T-cell (primary cell): ENCODE measurements at places on chromosomes 1 and 21.

DNA sequence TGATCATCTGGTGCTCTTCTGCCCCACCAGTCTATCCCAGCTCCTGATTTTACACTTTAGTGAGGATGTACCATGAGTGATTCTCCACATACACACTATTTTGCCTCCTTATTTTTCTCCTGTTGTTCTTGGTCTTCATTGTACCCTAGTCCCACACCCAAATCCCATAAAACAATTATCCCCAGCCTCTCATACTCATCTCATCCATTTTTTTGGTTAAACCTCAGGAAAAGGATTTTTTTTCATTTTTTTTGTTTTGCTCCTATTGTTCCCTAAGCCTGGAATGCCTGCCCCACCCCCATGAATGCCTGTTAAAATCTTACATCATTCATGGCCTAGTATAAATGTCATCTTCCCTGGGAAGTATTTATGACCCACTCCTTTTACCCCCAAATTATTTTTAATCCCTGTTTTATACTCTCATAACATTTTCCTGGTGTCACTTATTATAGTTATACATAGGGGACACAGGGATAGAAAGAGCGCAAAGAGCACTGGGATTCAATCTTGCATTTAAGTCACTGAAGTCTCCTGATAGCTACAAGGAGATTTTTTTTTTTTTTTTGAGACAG lies 4.9 kb upstream of the LINGO4 start:
- DNase-seq, result no peak

- no peak for DNase-seq
These were observed 14.0 kb downstream of the BCAR3 start for GRCh38 chr1:93667642-93668041.

- DNase-seq, result no peak
These were observed 327.3 kb downstream of the SIPA1L2 start for GRCh38 chr1:232302376-232303221.

GRCh38 chr1:11307852-11308251 lies 34.9 kb downstream of the UBIAD1 start:
- DNase-seq, result no peak

GRCh38 chr21:31920275-31920674 lies 47.5 kb downstream of the HUNK start:
- DNase-seq, result no peak

DNA sequence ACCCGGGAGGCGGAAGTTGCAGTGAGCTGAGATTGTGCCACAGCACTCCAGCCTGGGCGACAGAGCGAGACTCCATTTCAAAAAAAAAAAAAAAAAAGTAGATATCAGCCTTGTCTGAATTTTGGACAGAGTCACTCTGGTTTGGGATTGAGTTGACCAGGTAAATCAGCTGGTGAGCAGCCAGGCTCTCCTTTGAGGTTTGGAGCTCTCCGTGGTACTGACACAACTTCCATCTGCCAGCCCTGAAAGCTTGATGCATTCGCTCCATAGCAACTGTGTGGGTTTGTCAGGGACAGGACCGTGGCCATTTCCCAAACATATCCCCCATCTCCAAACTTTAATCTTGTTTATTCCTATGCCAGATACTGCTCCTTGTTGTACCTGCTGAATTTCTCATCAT lies 155.2 kb downstream of the DMRTA2 start:
- DNase-seq, result no peak

DNA sequence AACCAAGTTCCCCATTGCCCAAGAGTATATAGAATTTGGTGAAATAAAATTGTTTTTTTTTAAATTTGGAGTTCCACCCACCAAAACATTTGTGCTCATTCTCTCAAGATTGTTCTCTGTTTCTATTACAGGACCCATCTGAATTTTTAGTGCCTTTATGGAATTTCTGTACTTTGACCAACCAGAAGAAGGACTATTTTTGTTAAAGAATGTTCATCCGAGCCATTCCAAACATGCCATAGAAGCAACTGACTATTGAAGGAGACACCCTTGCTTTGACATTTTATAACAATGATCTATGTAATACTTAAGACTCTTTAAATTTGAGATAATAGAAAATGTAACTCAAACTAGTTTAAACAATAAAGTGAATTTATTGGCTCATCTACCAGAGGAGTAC lies 655.7 kb upstream of the ADAMTS5 start:
- no peak for DNase-seq

GRCh38 chr21:17295997-17296396 lies 216.8 kb upstream of the CXADR start:
- DNase-seq, result no peak

DNA sequence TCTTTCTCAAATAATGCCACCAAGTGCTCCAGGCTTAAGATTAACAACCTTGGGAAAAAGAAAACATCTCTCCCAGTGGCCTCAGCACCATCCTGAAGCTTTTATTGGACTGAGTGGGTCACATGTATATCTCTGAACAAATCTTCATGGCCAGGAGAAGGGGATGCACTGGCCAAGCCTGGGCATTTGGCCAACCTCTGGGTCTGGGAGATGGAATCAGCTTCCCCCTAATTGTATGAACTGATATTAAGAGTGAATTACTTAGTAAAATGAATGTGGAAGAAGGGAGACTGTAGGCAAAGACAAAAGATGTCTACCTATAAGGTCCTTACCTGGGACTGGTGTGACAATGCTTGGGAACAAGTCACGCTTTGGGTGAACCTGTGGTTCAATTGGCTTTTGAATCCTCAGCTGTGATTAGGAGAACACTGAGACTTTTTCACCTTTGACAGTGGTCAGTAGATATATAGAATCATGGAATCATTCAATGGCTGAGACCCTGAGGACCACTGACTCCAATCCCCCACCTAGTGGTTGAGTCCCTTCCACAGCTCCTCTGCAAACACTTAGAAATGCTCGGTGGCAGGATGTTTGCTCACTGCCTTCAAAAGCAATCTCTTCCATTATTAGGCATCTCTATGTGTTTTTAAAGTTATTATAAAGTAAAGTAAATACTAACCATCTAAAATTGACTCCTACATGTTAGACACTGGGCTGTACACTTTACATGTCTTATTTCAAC lies 102.6 kb upstream of the ATP1A1 start:
- no peak for DNase-seq

- no peak for DNase-seq
These were observed 22.0 kb downstream of the TGFB2 start for GRCh38 chr1:218367118-218367517.

DNA sequence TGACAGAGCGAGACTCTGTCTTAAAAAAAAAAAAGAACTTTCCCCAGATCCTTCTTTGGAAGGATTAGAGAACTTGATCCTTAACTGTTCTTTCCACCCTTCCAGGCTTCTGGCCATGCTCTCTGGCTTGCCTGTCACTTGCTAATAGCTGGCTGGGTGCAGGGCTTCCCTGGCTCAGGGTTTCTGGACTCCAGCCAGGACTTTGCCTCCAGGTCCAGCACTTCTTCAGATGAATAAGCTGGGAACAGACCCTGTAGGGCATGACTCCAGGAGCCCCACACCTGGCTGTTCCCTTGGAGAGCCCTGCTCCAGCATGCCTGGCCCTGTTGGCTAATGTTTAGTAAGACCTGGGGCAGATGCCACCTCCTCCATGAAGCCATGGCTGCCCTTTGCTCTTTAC lies 3.3 kb upstream of the NT5C1A start:
- DNase-seq, result no peak

DNA sequence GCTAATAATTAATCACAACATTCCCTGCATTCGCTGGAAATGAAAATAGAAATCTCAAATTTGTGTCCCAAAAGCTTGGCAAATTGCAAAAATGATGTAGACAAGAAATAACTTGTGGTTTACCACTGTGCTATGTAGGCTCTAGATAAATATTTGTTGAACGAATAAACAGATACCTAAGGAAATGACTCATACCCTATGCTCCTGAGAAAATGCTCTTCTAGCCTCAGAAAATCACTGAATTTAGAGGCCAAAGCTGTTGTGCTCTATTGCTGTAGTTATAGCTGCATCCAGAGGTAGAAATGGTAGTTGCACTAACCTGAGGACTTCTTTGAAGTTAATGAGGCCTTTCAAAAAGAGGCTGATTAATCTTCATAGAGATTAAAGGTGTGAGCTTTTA lies 142.0 kb upstream of the ZNHIT6 start:
- DNase-seq, result no peak

- DNase-seq, result no peak
These were observed 40.9 kb downstream of the AGPAT3 start for GRCh38 chr21:43905726-43906455.

- DNase-seq, result no peak
These were observed 17.5 kb upstream of the CLDN8 start for GRCh38 chr21:30233228-30234020.

GRCh38 chr1:212284332-212284743 lies 872 bp upstream of the PPP2R5A start:
- DNase-seq, result no peak

DNA sequence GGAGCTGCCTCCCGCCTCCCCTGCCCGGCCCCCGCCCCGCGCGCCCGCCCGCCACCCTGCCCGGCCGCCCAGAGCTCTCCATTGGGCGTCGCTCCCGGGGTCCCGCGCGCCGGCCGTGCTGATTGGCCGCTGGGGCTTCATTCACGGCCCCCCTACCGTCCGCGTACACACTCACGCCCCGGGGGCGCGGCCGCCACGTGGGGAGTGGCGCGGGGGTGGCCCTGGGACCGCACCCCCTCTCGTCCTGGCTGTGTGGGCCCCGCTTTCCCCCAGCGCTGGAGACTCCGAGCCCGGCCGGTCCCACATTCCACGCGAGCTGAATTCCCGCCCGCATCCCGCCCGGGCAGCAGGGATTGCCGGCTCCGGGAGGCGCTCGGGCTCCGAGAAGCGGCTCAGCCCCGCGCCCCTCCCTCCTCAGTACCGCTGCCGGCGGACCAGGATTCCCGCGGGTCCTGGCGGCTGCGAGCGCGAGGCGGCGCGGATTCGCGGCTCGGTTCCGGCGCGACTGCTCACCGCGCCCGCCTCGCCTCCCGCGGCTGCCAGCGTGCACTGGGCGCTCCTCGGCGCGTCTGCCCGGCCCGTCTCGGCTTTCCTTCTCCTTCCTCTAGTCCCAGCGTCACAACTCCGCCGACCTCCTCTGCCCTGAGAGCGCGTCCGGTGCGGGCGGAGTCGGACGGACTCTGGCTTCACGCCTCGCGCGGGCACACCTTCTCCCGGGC lies 450 bp upstream of the POU3F1 start:
- peak; percentile 44 for DNase-seq

- no peak for DNase-seq
These were observed 47.4 kb downstream of the CAPZB start for GRCh38 chr1:19437891-19438294.

DNA sequence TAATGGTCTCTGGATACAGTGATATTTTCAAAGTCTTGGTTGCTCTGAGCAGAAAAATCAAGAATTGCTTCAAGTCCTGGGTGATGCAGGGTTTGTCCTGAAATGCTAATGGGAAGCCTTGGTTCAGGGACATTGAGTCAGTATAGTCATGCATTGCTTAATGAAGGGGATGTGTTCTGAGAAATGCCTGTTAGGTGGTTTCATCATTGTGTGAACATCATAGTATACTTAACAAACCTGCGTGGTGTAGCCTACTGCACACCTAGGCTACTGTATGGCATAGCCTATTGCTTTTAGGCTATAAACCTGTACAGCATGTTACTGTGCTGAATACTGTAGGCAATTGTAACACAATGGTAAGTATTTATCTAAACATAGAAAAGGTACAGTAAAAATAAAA lies 36.4 kb downstream of the TBCE start:
- DNase-seq, result no peak

GRCh38 chr1:248361121-248361715 lies at the start of gene OR2T4:
Gene OR2T4 (plus strand): TSS chr1:248361665. CDS start chr1:248361665, 0 bp downstream.
- no peak for DNase-seq

- DNase-seq, result no peak
These were observed 30.1 kb downstream of the DHX9 start for GRCh38 chr1:182869241-182869666.

DNA sequence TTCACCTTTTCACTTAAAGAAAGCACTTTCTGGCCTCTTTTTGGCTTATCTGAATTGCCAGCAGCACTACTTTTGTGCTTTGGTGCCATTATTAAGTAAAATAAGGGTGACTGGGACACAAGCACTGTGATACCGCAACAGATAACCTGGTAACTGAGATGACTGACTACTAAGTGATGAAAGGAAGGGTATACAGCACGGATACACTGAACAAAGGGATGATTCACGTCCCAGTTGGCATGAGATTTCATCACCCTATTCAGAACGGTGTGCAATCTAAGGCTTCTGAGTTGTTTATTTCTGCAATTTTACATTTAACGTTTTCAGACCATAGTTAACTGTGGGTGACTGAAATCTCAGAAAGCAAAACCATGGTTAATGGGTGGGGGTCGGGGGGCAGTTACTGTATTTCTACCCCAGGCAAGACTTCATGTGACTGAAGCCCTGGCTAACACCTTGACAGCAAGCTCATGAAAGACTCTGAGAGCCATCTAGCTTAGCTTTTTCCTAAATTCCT lies 102.8 kb downstream of the CLIC6 start:
- DNase-seq, result no peak

- DNase-seq, result no peak
These were observed 1.3 kb upstream of the TOMM20 start for GRCh38 chr1:235129774-235130570.

GRCh38 chr1:26469558-26469957 lies 2.7 kb upstream of the HMGN2 start:
- DNase-seq, result no peak

GRCh38 chr1:31505911-31506497 lies 70.3 kb upstream of the TINAGL1 start:
- no peak for DNase-seq

GRCh38 chr1:91771717-91772116 lies 114.2 kb downstream of the TGFBR3 start:
- DNase-seq, result no peak

DNA sequence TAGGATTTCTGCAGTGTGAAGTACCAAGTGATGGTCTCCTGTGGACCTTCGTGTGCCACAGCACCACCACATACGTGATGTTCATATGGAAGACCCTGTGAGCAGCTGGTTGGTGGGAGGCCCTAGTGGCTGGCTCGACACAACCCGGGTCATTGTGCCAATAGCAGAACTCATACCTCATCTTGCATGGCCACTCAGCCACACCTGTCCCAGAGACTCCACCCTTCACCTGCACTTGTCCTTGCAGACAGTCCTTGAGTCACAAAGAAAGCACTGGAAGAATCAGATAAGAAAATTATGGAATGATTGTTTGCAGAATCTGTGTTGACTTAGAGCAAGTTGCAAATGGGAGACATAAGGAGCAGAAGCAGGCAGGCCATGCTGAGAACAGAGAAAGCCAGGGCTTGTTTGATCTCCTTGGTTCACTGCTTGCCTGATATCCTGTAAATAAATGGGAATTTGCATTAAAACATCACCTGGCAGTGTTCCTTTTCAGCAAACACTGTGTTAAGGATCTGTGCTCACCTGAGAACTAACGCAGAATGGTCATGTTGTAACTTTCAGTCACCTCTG lies 307.7 kb downstream of the SIPA1L2 start:
- DNase-seq, result no peak
